ENCODE measurements at places on chromosomes 4 and X.

DNA sequence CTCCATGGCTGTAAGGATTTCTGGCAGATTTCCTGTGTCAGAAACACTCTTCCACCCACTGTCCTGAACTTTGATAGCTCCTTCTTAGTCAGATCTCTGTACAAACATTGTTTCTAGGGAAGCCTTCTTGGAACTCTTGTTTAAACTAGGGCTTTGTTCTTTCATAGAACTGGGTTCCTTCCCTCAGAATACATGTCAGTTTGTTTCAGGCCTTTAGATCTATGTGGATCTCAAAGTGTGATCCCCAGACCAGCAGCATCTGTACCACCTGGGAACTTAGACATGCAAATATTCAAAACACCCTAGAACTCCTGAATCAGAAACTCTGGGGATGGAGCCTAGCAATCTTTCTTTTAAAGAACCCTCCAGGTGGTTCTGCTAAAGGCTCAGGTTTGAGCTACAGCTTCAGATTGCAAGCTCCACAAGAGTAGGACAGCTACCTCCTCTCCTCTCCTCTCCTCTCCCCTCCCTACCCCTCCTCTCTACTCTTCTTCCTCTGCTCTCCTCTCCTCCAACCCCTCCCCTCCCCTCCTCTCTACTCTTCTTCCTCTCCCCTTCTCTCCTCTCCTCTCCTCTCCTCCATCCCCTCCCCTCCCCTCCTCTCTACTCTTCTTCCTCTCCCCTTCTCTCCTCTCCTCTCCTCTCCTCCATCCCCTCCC, 12.7 kb downstream of the RASSF6 start:
- DNase-seq, result no peak

- no peak for DNase-seq
Measured at GRCh38 chr4:172412851-172413580, 599.8 kb downstream of the GALNTL6 start.

DNA sequence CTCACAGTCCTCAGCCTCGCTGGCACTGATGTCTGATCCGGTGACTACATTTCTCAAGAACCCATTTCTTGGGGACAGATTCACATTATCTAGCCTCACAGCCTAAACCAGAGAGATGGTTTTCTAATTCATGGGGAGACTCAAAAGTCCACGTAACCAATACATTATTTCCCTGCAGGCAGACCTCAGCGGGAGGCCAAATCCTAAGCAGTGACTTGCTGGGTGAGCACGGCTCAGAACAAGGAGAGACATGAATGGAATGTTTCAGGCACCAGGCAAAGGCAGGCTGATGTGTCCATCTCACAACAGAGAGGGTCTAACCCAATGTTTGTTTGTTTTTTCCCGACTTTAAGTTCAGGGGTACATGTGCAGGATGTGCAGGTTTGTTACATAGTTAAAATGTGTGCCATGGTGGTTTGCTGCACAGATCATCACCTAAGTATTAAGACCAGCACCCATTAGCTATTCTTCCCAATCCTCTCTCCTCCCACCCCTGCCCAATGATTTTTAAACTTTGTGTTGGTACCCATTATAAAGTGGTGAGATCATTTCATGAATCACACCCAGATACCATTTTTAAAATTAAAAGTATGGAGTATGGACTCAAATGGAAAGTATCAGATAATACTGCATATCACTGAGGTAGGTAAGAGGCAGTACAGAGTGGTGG, 53.3 kb downstream of the SCD5 start:
- DNase-seq, result no peak

DNA sequence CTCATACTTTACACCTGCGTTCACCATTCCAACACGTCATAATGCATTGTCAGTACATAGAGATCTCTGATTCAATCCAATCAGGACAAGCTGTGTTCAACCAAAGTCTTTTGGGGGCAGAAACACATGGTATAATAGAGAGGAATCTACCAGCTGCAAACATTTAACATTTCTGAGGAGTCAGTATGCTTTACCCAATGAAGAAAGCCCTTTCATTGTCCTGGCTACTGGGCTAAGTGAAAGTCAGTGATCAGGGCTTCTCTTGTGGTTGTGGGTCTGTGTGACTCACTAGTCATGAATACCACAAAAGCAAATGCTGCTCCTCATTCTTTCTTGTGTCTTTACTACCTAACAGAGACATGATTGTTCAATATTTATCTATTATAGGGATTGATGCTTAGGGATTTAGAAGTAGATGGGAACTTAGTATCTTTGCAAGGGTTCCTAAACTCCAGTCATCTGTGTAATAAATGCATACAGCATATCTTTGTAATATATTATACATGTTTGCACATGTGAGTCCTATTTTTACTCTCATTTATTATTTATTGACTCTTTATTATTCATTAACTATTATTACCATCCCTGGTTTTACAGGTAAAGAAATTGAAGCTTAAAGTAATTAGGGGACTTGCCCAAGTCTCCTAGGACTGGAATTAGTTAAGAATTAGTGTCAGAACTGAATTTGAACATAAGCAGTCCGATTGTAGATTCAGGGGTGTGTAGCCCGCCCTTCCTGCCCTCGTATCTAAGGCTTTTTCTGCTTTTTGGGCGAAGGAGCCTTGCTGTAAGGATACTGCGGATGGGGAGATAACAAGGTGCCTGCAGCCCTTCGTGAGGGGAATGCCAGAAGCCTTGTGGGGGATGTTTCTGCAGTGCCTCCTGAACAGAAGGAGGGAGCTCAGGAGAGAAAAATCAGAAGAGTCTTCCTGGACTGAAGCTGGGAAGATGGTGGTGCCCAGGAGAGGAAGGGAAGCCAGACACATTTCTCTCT, 353.1 kb upstream of the BOD1L1 start:
- no peak for DNase-seq

DNA sequence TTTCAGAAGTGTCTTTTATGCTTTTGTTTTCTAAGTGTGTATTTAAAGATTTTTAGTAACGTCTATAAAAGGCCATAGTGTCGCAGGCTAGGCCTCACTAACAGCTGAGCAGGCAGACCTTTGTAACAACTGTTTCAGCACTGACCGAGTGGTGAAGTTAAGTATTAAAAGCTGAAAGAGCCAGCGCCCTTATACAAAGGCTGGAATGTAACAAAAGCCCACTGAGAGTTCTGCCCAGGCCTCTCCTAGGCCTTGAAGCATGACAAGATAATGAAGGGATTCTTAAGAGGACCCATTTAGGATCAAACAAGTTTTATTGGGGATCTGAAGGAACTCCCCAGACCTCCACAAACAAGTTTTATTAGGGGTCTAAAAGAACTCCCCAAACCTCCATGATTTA, 722.5 kb upstream of the PRKX start:
- DNase-seq, result no peak

- no peak for DNase-seq
Measured at GRCh38 chrX:140500441-140500840, 4.4 kb downstream of the SOX3 start.

- DNase-seq, result no peak
Measured at GRCh38 chr4:54581807-54582206, 76.0 kb upstream of the KIT start.

- DNase-seq, result no peak
Measured at GRCh38 chr4:17492058-17492741, 19.7 kb downstream of the QDPR start.

DNA sequence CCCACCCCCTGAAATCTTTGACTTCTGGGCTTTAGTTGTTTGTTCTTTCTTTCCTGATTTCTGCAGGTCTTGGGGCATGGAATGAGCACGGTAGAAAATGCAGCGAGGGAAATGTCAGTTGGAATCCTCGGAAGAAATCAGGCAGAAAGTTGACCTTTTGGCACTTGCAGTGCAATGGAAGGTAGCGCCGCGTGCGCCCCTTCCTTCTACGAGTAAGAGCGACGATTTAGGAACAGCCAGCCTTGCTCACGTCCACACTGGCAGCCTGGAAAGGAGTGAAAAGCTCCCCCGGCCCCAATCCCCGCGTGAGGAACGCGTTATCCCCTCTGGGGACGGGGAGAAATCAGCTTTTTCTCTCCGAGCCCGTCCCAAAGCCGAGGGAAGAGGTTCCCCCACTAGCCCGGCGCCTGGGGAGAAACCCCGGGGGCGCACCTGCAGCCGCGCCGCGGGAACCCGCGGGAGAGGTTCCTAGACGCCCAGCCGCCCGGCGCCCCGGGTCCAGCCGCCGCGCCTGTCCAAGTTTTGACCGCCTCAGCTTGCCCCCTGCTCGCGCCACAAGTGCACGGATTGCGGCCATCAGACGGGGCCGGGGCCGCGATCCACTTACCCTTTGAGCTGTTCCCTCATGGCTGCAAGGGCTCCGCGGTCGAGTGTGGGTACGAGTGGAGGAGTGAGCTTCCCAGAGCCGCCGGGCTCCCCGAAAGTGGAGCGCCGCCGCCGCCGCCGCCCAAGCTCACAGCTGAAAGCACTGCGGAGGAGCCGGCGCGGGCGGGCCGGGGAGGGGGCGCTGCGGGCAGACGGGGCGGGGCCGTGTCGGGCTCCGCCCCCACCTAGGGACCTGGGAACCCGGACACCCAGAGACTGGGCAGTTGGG, 194.6 kb upstream of the FTHL17 start:
- peak; percentile 74 for DNase-seq

GRCh38 chr4:17275836-17276235, 236.1 kb downstream of the QDPR start:
- DNase-seq, result no peak
